Hepatic stellate cell (primary cell): ENCODE measurements at places on chromosomes 11 and 22.

- no peak for DNase-seq
These were observed 13.3 kb downstream of the OR52B2 start for GRCh38 chr11:6156628-6157359.

DNA sequence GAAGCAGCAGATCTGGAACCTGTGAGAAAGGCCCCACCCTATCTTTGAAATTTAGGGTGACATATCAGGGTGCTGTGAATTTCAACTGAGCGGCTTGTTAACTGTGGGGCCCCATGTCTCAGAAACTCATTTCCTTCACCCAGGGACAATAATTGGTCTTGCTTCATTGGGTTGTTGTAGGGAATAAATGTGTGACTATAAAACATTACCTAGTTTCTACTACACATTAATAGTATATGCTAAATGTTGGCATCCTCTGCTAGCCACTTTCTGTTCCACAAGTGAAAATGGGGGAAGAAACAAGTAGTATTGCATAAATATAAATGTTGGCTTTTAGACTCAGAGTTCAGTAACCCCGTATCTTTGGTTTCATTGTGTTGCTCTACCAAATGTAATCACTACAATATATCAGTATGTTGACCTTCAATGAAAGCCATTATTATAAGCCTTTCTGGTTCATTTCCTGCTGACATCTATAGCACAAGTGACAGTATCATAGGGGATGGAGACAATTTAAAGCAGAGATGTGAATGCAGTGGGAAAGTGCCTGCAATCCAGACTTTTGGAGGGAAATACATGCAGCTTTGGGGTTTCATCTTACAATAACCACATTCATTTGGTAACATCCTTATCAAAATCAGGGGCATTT is 905.5 kb upstream of the RAG2 start:
- no peak for DNase-seq

- DNase-seq, result no peak
These were observed 219.0 kb upstream of the ZBED5 start for GRCh38 chr11:11076879-11077278.

- DNase-seq, result no peak
These were observed 4.5 kb upstream of the CCDC81 start for GRCh38 chr11:86370171-86370570.

DNA sequence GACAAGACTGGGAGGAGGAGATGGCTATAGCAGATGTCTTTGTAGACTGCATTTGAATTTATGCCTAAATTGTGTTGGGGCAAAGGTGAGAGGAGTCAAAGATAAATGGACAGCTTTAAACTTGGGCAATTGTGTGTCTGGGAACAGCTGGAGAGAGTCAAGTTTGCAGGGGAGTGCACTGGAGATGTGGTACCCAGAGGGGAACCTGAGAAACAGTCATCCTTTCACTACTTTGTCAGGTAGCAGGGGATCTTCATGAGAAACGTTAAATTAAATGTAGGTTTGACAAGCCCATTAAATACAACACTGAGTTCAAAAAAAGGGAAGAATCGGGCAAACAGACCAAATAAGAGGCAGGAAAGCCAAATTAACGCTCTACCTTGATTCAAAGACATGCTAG is 277.7 kb downstream of the OPCML start:
- DNase-seq, result no peak

DNA sequence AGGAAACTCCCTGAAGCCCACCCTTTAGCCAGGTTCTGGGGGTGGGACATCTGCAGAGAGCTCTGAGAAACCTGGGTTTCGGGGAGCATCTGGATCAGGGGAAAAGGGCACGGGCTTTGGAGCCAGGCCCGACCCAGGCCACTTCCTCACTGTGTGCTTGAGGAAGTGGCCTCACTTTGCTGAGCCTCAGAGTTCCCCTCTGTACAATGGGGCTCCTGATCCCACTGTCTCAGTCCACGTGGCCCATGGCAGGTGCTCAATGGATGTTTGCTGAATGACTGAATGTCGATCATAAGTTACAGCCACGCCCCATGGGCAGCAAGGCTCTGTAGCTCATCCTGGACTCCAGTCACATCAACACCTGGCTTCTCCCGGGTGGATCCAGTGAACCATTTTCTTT is 1.3 kb downstream of the CRYBB3 start:
- no peak for DNase-seq

GRCh38 chr11:45062974-45063635 is 83.3 kb upstream of the PRDM11 start:
- DNase-seq, result no peak

DNA sequence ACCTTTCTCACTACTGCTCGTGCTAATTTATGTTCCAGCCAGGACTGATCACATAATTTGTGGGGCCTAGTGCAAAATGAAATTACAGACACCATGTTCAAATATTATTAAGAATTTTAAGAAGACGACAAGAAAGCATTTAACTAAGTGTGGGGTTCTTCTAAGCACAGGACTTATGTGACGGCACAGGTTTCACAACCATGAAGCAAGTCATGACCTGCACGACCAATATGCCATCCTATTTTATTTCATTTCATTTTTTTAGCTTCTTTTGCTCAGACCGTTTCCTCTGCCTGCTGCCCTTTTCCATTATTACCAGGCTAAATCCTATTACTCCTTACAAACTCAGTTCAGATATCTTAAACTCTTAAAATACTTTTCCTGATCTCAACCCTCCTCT is 462.5 kb downstream of the AASDHPPT start:
- DNase-seq, result no peak

DNA sequence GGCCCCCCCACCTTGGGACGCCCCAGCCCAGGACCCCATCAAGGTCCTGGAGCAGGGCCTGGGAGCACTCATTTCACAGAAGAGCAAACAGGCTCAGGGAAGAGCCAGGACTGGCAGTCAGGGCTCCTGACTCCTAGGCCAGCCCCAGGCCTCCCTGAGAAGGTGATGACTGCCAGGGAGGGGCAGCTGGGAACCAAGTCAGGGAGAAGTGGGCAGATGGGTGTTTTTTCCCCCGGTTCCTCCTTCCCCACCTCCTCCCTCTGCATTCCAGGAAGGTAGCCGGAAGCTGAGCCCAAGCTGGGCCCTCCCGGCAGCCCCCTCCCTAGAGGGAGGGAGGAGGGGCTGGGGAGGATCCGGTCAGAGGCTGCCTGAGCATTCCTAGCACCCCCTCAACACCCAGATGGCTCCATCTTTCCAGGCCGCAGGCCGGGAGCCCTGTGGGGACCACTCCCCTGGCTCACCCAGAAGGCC is 19.6 kb downstream of the MYRF start:
- no peak for DNase-seq

GRCh38 chr22:38257181-38257580 is 15.6 kb downstream of the TMEM184B start:
- peak; percentile 75 for DNase-seq

DNA sequence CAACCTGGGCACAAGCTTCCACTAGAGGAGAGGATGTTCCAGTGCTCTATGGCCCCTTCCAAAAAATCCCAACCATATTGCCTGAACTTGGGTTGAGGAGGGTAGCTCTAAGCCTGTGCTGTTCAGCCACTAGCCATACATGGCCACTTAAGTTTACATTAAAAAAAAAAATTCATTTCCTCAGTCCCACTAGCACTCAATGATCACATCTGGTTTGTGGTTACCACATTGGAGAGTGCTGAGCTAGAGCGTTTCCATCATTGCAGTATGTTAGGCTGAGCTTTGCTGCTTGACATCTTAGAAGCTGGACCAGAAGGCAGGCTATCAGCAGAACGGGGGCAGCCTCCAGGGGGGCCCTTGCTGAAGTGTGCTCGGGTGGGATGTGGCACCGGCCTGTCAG is 43.5 kb upstream of the CYP2D6 start:
- DNase-seq, result no peak

DNA sequence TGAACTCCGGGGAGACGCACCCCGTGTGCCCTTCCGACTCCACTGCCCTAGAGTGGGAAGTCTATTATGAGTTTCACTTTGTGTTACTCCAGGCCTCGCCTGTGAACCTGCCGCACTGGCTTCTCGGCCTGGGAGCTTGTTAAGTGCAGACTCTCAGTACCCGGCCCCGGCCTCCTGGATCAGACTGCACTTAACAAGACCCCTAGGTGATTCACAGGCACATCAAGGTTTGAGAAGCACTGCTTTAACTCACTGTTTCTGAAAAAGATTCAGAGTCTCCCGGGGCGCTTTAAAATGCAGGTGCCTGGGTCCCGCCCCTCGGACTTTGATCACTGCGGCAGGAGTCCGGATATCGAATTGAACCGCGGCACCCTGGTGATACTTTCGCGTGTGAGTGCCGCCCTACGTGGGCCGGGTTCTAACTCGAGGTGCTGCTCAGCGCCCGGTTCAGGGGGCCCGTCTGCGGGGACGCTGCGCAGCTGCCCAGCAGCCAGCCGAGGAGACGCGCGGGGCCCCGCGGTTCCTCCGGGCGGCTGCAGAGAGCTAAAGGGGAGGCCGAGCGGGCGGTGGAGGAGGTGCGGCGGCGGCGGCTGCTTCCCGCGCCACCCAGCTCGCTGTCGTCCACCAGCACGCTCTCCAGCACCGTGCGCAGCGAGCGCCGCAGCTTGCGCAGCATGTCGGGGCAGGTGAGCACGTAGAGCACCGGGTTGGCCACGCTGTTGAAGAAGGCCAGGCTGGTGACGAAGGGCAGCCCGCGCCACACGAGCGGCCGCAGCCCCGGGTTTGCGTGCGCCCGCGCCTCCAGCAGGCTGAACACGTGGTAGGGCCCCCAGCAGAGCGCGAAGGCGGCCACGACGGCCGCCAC is 3.4 kb downstream of the PTGDR2 start:
- no peak for DNase-seq
